ENCODE measurements at places on chromosomes 5 and 9.

- no peak for DNase-seq
These were observed 365.1 kb upstream of the PRR16 start for GRCh38 chr5:120098902-120099535.

DNA sequence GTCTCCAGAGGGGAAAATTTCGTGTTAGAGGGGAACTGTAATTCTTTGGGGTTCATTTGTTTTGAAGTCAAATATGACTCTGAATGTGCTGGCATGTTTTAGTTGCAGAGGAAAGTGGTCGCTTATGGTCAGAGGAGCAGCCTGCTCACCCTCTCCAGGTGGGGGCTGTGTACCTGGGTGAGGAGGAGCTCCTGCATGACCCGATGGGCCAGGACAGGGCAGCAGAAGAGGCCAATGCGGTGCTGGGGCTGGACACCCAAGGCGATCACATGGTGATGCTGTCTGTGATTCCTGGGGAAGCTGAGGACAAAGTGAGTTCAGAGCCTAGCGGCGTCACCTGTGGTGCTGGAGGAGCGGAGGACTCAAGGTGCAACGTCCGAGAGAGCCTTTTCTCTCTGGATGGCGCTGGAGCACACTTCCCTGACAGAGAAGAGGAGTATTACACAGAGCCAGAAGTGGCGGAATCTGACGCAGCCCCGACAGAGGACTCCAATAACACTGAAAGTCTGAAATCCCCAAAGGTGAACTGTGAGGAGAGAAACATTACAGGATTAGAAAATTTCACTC is 13.5 kb downstream of the TXNDC15 start:
- DNase-seq: no peak

DNA sequence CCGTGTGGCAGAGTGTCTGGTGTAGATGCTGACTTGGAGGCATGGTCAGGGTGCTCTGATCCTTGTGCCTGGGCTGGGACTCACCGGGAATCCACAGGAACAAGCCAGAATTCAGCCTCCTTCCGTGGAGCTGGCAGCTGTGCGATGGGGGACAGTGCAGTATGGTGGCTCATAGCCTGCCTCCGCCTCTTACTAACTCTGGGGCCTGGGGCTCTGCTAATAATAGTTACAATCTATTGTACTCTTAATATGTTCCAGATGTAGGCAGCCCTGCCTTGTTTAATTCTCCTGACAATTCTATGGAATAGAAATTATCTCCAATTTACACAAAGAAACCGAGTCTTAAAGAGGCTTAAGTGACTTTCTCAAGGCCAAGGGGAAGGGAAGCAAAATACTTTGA is 77.6 kb downstream of the PCDH1 start:
- no peak for DNase-seq

DNA sequence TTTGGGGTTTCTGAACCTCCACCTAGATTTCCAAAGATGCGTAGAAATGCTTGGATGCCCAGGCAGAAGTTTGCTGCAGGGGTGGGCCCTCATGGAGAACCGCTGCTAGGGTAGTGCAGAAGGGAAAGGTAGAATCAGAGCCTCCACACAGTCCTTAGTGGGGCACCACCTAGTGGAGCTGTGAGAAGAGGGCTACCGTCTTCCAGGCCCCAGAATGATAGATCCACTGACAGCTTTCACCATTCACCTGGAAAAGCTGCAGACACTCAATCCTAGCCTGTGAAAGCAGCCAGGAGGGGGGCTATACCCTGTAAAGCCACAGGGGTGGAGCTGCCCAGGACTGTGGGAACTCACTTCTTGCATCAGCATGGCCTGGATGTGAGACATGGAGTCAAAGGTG is 13.3 kb upstream of the HSDL2 start:
- no peak for DNase-seq

GRCh38 chr9:125325826-125326225 is 64.2 kb downstream of the GAPVD1 start:
- no peak for DNase-seq

- no peak for DNase-seq
These were observed 31.8 kb downstream of the ERMP1 start for GRCh38 chr9:5800969-5801738.

DNA sequence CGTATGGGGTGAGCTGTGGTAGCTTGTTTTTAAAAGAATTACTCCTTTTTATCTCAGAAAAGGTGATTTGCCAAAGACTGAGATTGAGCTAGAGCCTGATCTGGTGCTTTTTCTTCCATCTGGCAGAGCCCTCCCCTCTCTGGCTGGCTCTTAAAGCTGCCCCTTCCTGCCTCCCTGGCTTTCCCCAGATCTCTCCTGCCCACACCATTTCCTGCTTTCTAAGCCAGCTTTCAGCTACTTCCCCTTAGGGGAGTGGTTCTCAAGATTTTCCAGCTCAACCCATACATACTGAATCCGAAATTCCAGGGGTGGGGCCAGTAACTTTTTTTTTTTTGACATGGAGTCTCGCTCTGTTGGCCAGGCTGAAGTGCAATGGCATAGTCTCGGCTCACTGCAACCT is 4.8 kb upstream of the ACOT12 start:
- DNase-seq: no peak

- no peak for DNase-seq
These were observed 99.6 kb downstream of the LIFR start for GRCh38 chr5:38456657-38457399.

DNA sequence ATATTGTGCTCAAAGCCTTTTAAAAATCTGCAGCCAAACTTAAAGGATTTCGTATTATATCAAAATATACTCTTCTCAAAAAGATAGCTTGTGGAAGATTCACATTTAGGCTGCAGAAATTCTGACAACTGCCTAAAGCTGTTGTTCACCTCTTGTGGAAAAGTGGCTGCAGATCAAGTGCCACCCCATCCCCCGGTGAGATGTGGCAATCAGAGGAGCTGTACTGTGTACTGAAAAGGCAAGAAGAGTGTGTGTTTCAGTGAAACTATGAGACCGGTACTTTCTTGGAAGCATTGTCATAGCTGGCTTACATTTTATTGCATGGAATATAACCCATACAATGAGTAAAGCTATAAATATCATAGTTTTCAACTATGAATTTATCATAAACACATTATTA is 64.3 kb downstream of the CDH18 start:
- DNase-seq: no peak

DNA sequence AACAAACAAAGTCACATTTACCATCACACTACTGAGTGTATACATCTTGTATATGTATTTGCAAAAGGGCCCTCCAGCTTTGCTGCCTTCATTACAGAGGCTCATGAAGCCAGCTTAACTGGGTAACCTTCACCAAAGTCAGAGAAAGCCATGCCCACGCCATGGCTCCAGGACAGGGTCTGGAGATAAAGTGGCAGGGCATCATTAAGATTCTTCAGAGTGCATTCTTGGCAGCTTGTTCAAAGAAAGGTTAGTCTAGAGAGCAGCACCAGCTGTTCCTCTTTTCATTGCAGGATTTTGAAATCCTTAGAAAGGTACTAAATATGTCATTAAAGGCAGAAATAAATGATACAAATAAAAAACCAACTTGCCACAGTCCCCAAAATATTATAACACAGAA is 333.2 kb downstream of the NDUFS4 start:
- no peak for DNase-seq

- DNase-seq: no peak
These were observed 412.5 kb downstream of the ELAVL2 start for GRCh38 chr9:23413541-23413940.

GRCh38 chr9:27545471-27545870 is 15.9 kb upstream of the MOB3B start:
- no peak for DNase-seq

GRCh38 chr5:146825033-146825432 is 53.5 kb downstream of the PPP2R2B start:
- DNase-seq: no peak

GRCh38 chr5:92907938-92908606 is 672.9 kb downstream of the NR2F1-AS1 start:
- DNase-seq: no peak

DNA sequence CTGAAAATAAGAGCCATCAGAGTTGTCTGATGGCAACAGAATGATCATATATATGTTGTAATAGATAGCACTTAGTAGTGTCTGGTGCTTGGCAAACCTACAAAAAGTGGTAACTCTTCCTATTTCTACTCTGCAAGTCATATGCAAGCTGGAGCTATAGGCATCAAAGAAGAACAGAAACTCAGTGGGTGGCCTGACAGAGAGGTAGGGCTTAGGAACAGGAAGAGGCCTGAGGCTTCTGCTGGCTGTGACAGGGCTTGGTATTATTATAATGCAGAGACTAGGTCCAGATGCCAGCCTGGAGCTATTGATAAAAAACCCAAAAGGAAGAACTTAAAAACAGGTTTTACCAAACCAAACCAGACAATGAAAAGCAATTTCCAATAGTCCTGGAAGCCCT is 4.4 kb upstream of the DIAPH1 start:
- DNase-seq: no peak

DNA sequence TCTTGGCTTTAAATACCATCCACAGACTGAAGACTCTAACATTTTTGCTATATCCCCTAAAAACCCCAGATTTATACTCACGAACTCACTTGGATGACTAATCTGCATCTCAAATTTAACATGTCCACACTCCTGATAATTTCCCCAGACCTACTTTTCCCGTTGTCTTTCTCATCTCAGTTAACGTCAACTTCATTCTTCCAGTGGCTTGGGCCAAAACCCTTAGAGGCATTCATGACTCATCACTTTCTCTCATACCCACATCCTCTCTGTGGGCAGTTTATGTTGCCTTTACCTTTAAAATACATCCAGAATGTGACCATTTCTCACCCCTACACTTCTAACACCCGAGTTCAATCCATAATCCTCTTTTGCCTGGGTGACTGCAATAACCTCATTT is 96.7 kb downstream of the EDIL3 start:
- no peak for DNase-seq

Data from stimulated activated CD8-positive, alpha-beta memory T cell treated with anti-CD3 and anti-CD28 coated beads, Interleukin-12 subunit alpha, Interleukin-12 subunit beta, amount 100 ng/mL, for 4 hours (primary cell).